ENCODE measurements at places on chromosomes 7 and 10.

- DNase-seq, result no peak
These were observed 91.6 kb upstream of the CCDC6 start for GRCh38 chr10:59997827-59998525.

GRCh38 chr10:117004227-117005025 lies 561 bp downstream of the SHTN1 start:
- no peak for DNase-seq

DNA sequence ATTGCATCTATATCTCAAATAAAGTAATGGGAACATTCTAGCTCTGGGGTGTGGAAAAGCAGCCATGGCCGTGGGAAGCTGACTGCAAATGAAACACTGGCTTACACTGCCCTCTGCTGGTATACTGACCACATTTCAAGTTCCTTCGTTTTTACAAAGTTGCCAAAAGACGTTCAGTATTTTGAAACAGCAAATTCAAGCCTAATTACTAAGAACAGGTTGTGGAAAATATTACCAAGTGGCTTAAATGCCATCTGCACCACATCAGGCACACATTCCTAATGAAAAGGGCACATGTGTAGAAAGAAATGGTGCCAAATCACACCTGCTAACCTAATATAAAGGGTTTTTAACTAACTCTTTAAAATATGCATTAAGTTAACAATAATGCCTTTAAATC lies 83.9 kb downstream of the JAZF1 start:
- DNase-seq, result no peak

- no peak for DNase-seq
These were observed 457.5 kb downstream of the ACTR3B start for GRCh38 chr7:153217032-153217431.

GRCh38 chr10:113302062-113302461 lies 250.8 kb upstream of the HABP2 start:
- DNase-seq, result no peak

- DNase-seq, result no peak
These were observed 91.3 kb upstream of the ANK3 start for GRCh38 chr10:60480865-60481563.

- DNase-seq, result no peak
These were observed 14.8 kb downstream of the CYP26A1 start for GRCh38 chr10:93088466-93088865.

- no peak for DNase-seq
These were observed 322.8 kb upstream of the PHYHIPL start for GRCh38 chr10:58853668-58854067.

DNA sequence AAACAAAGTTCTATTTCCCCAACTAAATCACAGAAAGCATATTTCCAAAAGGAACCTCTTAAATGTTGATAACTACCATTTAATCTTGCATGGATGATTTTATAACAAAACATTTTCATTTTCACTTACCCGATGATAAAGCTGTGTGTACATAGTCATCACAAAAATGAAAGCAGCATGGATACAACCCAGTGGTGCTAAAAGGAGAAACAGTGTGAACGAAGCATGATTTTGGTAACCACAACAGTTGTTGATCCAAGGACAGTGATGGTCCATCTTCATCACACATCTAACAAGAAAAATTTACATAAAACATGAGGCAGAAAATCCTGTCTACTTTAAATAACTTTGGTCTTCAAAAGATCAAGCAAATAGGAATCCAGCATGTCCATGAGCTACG lies 4.7 kb downstream of the ZDHHC6 start:
- no peak for DNase-seq

- DNase-seq, result no peak
These were observed 44.3 kb upstream of the STEAP1B start for GRCh38 chr7:22544245-22544644.

GRCh38 chr7:27651702-27652101 lies 11.0 kb downstream of the HIBADH start:
- no peak for DNase-seq

- no peak for DNase-seq
These were observed 74.2 kb downstream of the ARMC3 start for GRCh38 chr10:23001901-23002516.

DNA sequence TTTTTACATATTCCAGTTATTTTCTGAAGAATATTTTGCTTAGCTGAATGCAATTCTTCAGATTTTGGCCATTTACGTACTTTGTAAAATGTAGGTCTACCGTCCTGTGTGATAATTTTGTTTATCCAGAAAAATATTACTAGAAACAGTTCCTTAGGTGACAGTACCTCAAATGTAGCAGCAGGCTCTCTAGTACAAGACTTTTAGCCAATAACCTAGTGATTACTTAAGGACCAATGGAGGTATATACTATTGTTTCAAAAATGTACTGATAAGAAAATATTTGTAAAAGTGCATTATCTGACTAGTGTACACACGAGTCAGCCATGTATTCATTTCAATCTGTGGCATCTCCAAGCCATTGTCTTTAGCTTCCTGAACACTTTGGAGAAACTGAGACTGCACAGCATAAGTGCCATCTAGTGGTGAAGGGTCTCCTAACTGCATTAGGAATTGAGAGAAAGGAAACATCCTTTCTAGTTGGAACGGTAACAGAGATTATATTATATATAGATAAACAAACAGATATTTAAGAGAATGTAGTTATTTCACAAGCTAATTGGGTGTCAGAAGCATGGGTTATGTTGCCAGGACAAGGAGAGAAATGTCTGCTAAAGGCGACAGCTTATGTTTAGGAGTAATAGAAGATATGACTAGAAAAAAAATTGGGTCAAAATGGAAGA lies 23.7 kb downstream of the RTKN2 start:
- no peak for DNase-seq

GRCh38 chr10:102408728-102409603 lies 9.6 kb downstream of the PSD start:
- DNase-seq, result no peak

- no peak for DNase-seq
These were observed 49.9 kb downstream of the BLVRA start for GRCh38 chr7:43808410-43808809.

DNA sequence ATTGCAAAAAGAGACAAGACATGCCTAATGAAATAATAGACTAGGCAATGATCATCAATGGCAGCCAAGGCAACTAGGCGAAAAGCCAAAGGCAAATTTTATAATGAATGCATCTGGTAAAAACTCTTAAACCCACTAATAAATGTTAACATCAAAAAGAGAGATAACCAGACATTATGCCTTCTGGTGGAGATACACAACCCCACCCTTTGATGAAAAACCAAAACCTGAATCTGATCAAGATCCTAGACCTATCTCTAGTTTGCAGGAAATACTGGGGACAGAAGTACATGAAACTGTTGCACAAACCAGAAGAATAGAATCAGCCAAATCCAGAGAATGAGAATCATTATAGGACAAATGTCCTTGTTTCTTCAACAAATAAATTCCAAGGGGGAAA lies 22.0 kb upstream of the GSAP start:
- DNase-seq, result no peak

GRCh38 chr10:69468751-69469089 lies 17.5 kb downstream of the TSPAN15 start:
- no peak for DNase-seq

GRCh38 chr10:102163342-102163989 lies 11.3 kb downstream of the NOLC1 start:
- no peak for DNase-seq

DNA sequence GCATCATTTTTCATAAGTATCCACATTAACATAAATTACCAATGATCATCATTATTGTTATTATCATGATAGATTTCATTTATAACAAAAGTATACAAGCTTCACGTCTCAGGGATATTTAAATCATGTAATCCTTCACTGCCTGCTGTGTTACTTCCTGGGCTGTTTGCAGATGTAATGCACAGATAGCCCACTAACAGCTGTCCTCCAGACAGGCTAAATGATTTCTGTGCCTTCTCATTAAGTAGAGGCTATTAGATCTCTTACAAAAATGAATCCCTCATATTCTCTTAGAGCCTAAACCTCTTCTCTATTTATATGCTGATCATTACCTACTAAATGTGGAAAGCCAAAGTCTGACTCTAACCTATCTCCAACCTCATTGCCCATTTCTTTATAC lies 9.3 kb downstream of the PCLO start:
- DNase-seq, result no peak

DNA sequence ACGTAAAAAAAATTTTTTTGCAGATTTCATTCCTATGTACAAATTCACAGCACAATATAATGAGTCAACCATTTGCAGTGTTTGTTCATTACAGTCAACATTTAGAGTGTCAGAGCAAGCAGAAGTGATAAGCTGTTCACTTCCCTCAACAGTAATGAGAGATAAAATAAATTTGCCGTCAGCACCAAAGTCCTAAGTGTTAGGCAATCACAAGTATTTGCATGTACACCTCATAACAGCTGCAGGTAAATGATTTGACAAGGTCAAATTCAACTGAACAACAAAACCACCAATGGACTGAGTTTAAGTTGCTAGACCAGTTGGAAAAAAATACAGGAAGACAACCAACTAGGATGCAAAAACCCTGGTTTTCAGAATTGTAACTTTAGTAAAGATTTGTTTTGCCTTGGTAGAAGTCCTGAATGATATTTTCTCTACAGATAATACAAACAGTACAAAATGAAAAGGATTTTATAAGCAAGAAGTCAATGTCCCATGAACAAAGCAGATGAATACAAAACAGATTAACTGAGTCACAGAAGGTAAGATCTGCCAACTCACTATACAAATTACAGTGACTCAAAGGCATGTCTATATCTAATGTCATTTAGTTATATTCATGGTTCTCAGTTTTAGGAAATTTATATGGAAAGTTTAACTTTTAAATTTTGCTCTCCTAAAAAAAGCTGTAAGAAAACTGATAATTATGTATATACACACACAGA lies 10.4 kb downstream of the RAPGEF5 start:
- DNase-seq, result no peak

GRCh38 chr7:148056406-148056805 lies 534.2 kb upstream of the C7orf33 start:
- DNase-seq, result no peak

DNA sequence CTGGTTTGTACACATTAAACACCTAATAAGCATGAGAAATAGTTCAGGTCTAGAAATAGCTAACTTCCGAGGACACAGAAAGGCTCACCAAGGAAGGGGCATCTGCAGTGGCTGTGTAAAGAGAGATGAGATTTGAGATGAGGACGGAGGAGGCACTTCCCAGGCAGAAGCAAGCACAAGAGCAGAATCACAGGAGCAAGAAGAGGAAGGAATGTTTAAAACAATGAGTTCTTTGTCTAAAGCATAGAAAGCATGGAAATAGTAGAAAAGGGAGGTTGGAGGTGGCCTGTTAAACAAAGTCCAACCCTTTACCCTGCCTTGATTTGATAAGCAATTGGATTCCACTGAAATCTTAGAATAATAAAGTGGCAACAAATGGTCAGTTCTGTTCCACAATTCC lies 11.6 kb upstream of the PON3 start:
- no peak for DNase-seq

- no peak for DNase-seq
These were observed 58.8 kb downstream of the GRB10 start for GRCh38 chr7:50723888-50724287.

GRCh38 chr7:27410812-27411544 lies 168.4 kb downstream of the EVX1 start:
- no peak for DNase-seq

GRCh38 chr10:122207596-122207995 lies 63.5 kb upstream of the BTBD16 start:
- DNase-seq, result peak; percentile 27

DNA sequence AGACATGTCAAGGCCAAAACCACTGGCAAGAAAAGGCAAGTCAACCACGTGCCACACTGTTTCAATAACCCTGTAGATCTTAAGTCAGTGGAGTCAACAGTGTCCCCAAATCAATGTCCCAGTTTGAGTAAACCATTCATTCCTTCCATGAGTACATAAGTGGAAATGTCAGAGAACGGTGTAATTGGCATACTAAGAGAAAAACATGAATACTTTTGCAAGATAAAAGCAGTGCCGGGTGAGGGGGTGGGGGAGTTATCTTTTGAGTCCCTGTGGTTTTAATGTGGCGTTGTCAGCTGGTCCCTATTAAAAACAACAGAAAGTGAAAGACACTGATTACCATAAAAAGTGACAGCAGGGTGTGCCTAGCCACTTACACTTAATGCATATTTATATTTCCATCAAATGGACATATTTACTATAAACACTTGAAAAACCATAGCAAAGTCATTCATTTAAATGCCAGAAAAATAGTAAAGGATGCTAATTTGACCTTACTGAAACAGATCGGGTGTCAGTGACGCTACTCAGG lies 37.8 kb downstream of the RSU1 start:
- no peak for DNase-seq

DNA sequence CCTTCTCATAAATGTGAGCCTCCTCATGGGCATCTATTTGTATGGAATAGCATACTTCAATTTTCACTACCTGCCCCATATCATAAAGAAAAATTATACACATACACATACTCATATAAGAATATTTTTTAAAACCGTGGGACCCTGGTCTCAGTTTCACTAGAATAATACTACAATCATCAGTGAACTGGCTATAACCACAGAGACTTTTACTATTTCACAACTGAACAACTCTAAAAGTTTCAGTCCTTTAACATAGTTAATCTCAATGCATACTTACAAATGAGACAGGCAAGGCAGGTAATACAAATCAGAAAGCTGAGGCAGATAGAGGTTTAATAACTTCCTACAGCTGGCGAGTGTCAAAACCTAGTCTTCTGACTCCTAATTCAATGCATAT lies 83.1 kb downstream of the LRRN3 start:
- no peak for DNase-seq

- no peak for DNase-seq
These were observed 750.3 kb downstream of the REEP3 start for GRCh38 chr10:64271508-64271907.

DNA sequence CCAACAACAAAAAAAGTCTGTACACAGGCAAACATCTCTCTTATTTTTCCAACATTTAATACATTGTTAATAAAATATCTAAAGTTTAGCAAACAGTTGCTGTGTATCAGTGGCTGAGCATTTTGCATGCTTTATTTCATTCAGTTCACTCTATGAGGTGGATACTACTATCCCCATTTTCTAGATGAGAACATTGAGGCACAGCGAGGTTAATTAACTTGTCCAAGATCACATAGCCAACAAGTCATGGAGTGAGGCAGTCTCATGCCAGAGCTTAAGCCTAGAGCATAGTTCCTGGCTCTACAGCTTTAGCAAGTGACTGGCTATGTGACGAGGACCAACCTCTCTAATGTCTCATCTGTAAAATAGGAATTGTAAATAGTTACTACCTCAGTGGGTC lies 4.4 kb downstream of the GATAD1 start:
- DNase-seq, result no peak

DNA sequence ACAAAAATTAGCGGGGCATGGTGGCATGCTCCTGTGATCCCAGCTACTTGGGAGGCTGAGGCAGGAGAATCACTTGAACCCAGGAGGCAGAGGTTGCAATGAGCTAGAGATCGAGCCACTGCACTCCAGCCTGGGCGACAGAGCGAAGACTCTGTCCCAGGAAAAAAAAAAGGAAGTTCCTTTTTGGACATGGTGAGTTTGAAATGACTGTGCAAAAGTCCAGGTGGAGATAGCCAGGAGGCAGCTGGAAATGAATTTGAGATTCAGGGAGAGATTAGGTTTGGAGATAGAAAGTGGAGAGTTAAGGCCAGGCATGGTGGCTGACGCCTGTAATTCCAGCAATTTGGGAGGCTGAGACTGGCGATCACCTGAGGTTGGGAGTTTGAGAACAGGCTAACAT lies 139.1 kb downstream of the MARCHF5 start:
- DNase-seq, result no peak

GRCh38 chr7:80869106-80869784 lies 49.6 kb downstream of the SEMA3C start:
- DNase-seq, result no peak

Data from NCI-H524 treated with DMSO at 0.1 percent for 48 hours (cell line).